Activated T-cell treated with anti-CD3 and anti-CD28 coated beads for 4 hours (primary cell): ENCODE measurements at places on chromosomes 6 and 20.

- no peak for DNase-seq
Observed at GRCh38 chr6:3769610-3770009, 18.1 kb upstream of the PXDC1 start.

DNA sequence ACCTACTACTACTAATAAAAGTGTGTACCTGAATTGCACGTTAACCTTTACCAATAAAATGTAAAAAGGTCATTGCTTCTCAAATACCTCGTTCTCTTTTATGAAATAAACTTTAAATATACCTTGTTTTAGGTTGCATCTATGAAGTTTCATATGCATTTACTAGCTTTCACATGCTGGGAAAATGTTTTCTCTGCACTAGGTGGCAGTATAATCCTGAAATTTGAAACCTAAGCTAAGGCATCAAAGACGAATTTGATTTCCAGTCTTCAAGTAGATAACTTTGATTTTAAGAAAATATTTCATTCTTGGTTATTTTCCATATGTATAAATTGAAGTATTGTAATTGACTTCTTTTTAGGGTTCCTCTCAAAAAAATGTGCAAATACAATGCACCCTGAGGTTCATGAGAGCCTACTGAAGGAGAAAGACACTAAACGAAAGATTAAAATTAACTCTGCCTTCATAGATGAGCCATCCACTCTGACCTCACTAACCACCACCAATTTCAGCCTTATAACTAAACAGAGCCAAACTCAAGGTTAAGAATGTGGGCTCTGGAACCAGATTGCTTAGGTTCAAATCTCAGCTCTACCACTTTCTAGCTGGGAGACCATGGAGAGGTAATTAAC, 7.3 kb upstream of the COL9A1 start:
- no peak for DNase-seq

- no peak for DNase-seq
Observed at GRCh38 chr6:15503346-15503680, 159.5 kb downstream of the DTNBP1 start.

- DNase-seq, result no peak
Observed at GRCh38 chr20:57393321-57394120, 2.3 kb downstream of the RBM38 start.

GRCh38 chr6:136547336-136547735, 2.9 kb downstream of the MAP7 start:
- DNase-seq, result no peak

DNA sequence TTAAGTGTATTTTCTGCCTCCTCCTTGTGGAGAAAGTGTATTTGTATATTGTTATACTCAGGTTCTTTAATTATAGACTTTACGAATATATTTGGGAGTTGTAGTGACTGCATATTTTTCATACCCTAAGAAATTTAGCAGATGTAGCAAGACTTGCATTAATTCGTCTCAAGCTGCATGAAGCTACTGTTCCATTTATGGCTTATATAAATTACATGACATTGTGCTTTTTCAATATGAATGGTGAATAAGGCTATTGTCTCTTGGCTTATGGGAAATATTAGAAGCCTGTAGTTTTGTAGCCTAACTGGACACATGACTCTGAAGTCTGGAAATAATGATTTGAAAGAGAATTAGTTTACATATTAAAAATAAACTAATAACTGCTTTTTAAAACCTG, 2.4 kb downstream of the ADGRG6 start:
- no peak for DNase-seq

DNA sequence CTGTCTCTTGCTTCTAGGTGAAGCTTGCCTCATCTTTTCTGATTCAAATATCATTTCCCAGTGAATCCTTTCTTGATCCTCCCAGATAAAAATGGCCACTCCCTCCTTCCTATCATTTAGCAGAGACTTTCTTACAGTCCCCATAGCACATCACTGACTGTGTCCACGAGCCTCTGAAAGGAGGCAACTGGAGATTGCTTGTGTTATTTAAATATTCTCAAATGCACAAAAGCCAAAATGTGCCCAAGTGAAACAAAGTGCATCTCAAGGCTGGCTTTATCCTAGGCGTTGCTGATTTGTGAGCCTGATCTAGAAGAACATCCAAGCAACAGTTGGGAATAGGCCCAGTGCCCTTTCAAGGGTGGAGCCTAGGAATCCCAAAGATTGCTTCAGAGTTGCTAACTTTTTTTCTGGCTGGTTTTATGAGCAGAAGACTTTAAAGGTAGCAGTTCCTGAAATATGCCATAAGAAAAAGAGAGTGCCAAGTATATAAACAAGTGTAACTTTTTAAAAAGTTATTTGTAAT, 393.6 kb downstream of the CD83 start:
- DNase-seq, result no peak

- DNase-seq, result no peak
Observed at GRCh38 chr20:57613481-57613921, 6.7 kb downstream of the ZBP1 start.

DNA sequence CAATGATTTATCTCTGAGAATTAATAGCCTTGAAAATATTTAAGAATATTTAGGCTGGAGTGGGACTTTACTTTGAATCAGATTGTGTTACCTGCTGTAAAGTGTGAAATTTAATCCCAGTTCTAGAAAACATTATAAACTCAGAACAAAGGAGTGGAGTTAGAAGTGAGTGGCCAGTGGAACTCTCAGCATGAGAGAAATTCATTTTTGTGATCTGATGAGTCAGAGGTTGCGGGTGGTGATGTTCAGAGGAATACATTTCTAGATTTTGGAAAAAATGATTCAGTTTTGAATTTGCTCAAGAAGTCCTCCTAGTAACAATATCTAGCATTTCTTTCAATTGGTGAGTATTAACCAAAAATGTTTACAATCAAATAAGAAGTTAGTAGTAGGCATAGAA, 167.5 kb downstream of the ZFAND3 start:
- DNase-seq, result no peak

- DNase-seq, result no peak
Observed at GRCh38 chr6:113182370-113183141, 674.6 kb upstream of the MARCKS start.

DNA sequence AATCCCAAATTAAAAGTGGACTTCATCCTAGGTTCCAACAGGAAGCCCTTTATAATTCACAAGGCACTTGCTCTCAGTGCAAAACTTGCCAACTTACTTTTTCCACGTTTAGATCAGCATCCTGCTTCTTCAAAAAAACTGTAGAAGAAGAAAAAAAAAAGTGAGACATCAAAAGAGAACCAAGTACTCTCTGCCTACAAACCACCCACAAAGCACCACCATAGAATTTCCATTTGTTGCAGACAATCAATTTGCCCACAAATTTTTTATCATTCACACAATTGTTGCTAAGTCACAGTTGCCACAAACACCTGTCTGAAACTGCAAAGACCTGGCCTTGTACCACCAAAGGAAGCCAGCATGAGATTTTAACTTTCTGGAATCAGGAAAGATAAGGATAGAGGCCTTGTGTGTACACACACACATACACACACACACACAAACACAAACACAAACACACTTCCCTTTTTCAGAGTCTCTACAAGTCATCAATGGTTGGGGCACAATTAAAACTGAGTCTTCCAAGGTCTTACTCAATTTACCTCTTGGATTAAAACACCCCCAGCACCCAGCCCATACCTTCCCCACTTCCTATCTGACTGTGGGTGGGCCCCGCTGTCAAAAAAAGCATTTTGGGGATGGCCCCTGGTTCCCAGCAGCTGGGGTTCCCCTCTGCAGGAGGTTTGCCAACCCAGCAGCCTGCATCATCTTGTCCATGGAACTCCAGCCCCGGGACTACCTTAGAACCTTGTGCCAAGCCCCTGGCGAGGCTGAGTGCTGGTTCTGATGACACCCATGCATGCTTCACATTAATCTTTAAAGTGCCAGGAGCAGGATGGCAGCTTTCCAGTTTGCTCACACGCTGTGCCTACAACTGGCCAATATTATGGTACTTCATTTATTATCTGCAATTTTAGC, 26.5 kb downstream of the FYN start:
- peak; percentile 44 for DNase-seq

DNA sequence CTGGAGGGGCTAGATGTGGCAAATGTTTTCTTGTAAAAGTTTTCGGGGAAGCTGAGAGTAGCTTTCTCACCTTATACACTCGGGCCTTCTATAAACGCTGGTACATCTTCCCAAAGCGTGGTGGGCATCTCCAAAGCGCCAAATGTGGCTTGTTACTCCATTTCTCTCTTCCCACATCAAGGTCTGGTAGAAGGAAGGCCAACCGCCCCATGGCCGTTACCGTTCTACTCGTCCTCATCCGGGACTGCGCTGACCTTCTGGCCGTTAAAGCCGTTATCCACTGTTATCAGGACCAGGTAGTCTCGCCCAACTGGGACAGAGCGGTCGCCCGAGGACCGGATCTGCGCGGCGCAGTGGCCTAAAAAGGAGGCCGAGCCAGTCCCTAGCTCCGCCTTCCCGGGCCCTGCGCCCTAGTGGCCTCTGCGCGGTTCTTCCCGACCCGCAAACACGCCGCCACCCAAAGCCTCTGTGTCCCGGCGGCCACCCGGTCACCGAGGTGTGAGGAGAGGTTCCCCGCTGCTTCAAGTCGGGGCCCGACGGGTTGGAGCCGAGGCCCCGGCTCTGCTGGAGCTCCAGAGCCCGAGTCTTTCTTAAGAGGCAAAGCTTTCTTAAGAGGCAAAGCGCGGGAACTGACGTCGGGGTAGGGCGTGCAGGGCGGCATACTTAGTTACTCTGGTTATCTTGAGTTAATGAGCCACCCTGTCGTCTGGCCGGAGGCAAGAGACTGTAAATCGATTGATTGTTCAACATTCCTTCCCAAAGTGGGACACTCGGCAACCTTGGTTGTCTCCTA, 90.5 kb downstream of the GPX5 start:
- no peak for DNase-seq

DNA sequence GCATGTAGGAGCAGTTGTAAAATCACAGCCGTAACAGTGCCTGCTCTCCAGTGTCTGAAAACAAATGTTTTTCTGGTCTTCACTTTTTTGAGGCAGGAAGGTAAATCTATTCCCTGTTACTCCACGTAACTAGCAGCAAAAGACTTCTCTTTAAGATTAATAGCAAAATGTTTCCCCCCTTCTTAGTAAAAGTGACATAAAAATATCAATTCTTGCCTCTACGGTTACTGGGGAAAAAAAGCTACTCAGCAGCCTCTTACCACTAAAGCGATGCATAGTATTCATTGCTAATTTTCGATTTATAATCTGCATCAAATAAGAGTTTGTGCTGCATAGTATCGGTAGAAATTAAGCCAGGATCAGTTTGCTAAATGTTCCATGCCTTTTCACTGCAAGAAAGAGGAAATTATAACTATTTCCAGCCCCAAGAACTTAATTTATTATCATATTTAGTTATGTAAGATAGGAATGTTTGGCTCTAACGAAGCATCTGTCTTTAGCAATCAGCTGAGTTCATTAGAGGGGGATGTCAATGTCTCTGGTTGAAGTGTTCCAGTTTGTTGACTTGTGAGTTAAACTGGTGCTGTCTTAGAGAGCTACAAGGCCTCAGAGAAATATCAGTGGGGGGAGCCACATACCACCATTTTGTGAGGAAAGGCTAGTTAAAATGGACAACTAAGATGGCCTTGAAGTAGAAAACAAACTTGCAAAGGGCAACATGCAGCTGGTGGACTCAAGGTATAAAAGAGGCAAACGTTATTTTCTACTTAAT, 617 bp upstream of the TSPYL1 start:
- DNase-seq, result no peak

GRCh38 chr20:53806683-53807401, 213.2 kb upstream of the ZNF217 start:
- DNase-seq, result no peak

DNA sequence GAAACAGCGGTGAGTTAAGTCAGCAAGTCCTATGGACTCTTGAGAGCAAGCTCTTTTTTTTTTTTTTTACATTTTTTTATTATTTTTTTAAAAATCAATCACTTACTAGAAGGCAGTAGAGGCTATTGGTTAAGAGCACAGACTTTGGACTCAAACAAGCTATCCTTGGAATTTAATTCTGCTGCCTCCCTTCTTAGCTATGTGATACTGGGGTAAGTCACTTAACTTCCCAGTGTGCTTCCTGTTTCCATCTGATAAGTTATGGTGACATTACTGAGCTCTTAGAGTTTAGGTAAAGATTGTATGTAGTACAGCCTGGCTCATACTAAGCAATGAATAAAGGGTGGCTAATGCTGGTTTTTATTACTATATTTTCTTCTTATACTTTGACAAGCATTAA, 770.5 kb upstream of the FLRT3 start:
- DNase-seq, result no peak

DNA sequence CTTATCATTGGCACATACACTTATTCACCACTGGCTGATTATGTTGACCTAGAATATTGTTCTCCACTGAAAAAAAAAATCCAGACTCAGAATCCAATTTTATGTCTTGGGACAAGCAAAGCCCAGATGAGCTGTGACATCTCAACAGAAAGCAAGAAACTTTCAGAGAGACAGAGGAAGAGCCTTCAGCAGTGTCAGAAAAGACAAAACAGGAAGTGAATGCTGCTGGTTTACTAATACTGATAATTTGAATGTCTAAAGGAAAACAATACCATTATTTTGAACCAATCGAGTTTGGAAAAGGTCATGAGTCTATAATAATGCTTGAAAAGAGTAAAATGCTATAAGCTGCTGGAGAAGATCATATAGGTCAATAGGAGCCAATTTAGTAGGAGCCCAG, 179.8 kb upstream of the RIMS1 start:
- no peak for DNase-seq

GRCh38 chr20:11702721-11703518, 214.8 kb upstream of the BTBD3 start:
- DNase-seq, result no peak

DNA sequence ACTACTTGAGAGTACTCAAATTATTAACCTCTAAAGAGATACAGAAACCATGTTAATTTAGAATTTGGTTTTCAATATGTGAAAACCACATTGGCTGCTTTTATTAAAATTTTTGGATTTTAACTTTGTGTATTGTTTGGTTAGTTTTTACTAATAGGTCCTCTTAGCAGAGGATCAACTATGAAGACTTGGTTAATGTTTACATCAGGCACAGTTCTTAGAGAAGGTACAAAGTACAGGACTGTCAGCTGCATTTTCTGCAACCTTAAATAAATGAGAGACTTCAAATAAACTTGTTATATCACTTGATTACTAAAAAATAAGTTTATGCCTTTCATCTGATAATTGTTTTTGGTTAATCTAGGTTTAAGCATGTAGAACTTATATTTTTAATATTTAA, 89.1 kb downstream of the PHF3 start:
- no peak for DNase-seq
